ENCODE measurements at places on chromosomes 2 and 18. TPM values are rescaled to one million over a fixed set of nuclear protein-coding genes. Genes with fewer than 3 reads are reported as not detected.

Gene FBXO41
- total RNA-seq, result 4.7 TPM

Gene C2orf78
- not detected for total RNA-seq

Gene SERPINB11
- 0.03 TPM for total RNA-seq

Gene MEX3C
- total RNA-seq, result 18.7 TPM

Gene SPC25
- 19.4 TPM for total RNA-seq

Gene LIPG
- 0.24 TPM for total RNA-seq

Gene MEP1B
- total RNA-seq, result 0.04 TPM

Gene INPP5D
- total RNA-seq, result 0.53 TPM

Gene CHRNG
- total RNA-seq, result not detected

Gene ZNF396
- total RNA-seq, result 0.89 TPM

Gene SLC25A12
- total RNA-seq, result 13.4 TPM

Gene C2orf15
- 0.51 TPM for total RNA-seq

Gene SLC9A4
- not detected for total RNA-seq

Gene NPHP1
- total RNA-seq, result 6.8 TPM

Gene IDH1
- total RNA-seq, result 80.0 TPM

Gene IL36G
- not detected for total RNA-seq

Gene RPRM
- total RNA-seq, result 0.05 TPM

Gene OSR1
- 9.7 TPM for total RNA-seq

Gene IL36RN
- total RNA-seq, result 0.02 TPM

Gene SH3BP4
- total RNA-seq, result 38.9 TPM

Gene ALPG
- total RNA-seq, result 0.42 TPM
